Effector memory CD8-positive, alpha-beta T cell (primary cell): ENCODE measurements at places on chromosomes 3 and 15.
A peak's percentile ranks its signal among the peaks of the same experiment; 100 is the strongest.

DNA sequence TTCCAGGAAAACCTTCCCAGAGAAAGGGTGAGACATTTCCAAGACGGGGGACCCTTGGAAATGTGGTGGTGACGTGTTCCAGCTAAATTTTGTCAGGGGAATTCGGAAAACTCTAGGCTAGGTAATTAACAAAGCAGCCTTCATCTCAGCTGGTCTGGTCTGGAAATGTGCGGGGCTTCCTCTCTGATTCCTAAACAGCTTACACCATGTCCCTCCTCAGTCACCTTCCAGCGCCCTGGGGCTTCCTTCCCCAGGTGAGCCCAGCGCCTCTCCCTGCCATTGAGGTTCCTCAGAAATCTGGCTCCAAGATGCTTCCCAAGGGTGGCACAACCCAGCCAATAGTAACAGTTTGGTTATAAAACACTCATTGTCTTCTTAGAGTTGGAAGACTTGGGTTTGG is 571 bp downstream of the ACAD9 start:
- no peak for DNase-seq

DNA sequence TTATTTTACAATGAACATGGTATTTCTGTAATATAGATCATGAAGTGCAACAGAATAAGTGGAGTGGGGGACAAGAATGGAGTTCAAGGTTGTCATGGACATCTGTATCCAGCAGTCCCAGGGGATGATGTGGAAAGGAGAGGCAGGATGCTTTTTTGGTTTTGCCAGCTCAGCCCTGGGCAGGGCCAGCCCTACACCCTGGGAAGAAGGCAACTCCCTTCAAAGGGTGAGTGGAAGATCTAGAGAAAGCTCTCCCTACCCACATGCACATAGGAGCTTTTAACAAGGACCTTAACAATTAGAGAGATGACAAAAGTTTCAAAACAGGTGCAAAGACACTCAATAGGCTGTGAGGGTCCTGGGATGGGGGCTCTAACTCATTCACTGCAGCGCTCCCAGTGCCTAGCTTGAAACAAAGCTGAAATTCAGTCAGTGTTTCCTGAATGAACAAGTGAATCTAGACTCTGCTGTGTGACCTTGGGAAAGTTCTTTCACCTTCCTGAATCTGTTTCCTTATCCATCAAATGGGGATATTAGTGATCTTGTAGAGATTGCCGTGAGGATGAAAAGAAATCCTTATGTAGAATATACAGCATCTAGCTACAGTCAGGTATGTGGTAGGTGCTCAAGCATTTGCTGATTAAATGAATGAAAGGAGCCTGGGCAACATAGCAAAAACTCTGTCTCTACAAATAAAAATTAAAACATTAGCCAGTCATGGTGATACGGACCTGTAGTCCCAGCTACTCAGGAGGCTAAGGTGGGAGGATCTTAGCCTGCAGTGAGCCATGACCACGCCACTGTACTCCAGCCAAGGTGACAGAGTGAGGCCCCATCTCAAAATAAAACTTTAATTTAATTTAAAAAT is 14.3 kb downstream of the BHLHE40 start:
- no peak for DNase-seq

GRCh38 chr3:135867911-135868310 is 97.6 kb upstream of the PPP2R3A start:
- no peak for DNase-seq

GRCh38 chr3:60246361-60246760 is 1004.9 kb downstream of the FHIT start:
- no peak for DNase-seq

GRCh38 chr3:63967675-63968611 is 55.4 kb downstream of the PSMD6 start:
- DNase-seq: peak; percentile 18

- no peak for DNase-seq
These were observed 147.8 kb upstream of the MCTP2 start for GRCh38 chr15:94083467-94084052.

GRCh38 chr3:55615039-55615693 is 128.1 kb upstream of the WNT5A start:
- no peak for DNase-seq

DNA sequence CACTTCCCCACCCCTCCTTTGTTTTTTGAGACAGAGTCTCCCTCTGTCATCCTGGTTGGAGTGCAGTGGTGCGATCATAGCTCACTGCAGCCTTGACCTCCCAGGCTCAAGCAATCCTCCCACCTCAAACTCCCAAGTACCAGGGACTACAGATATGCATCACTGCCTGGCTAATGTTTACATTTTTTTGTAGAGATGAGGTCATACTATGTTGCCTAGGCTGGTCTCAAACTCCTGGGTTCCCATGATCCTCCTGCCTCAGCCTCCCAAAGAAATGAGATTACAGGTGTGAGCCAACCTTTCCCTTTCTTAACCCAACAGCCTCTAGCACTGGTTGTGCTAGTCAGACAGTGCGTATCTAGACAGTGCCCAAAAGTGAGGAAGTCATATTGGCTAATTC is 6.4 kb upstream of the GATM start:
- no peak for DNase-seq

DNA sequence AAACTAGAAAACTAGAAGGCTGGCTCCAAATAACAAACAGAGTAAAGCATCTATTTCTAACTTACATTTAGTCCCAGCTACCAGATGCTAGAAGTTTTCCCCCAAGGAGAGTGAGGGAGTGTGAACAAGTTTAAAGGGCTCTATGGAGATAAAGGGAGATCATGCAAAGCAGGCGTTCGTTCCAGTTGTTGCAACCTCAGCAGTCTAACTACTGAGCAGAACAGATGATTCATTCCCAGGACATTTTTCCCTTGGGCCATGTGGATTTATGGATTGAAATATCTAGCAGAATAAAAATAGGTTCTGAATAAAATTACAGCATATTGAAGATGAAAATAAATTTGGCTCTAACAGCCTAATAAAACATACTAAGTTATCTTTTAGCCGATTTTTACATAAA is 154.8 kb upstream of the TTC14 start:
- no peak for DNase-seq

- DNase-seq: no peak
These were observed 66.0 kb downstream of the TRIM69 start for GRCh38 chr15:44802336-44802735.

- DNase-seq: no peak
These were observed 52.8 kb downstream of the ATP8B4 start for GRCh38 chr15:50066202-50066601.

GRCh38 chr3:87145553-87145952 is 81.6 kb upstream of the CHMP2B start:
- DNase-seq: no peak

GRCh38 chr3:90069748-90070147 is 962.3 kb downstream of the EPHA3 start:
- DNase-seq: no peak

DNA sequence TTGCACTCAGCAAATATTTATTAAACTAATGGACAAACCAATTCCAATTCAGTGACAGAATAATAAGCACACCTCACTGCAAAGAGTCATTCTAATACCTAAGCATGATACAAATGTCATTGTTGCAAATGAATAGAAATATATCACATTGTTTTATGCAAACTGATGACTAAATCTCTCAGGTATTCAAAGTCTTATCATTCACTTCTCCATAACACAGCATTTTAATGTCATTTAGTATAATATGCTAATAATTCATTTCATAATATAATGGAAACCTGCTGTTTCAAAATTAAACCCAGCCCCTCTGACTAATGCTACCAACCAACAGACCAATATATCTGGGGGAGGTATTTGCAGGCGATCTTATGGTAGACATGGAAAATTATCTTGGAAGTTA is 71.8 kb downstream of the FGF7 start:
- no peak for DNase-seq

DNA sequence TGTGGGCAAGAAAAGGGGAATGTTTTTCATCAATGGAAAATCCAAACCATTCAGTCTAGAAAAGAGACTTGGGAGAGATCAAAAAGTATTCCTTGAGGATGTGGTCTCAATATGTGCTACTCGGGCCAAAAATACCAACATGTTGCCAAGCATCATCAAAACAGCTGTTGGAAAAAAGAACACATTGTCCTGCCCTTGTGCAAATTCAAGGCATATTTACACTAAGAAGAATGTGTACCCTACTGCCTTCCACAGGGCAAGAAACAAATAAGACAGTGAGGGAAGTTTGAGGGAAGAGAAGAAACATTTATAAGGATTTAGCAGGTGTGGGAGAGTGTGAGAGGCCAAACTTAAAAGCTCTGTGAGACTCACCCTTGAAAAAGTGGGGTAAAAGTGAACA is 252.1 kb downstream of the NTRK3 start:
- no peak for DNase-seq

GRCh38 chr15:36678308-36678707 is 98.9 kb downstream of the CDIN1 start:
- no peak for DNase-seq

GRCh38 chr15:69757186-69757585 is 304.6 kb downstream of the RPLP1 start:
- DNase-seq: no peak

GRCh38 chr15:47961401-47962090 is 159.2 kb upstream of the SLC24A5 start:
- DNase-seq: no peak

GRCh38 chr15:90159213-90159612 is 41.9 kb upstream of the SEMA4B start:
- DNase-seq: no peak

GRCh38 chr3:177133860-177134815 is 63.1 kb downstream of the TBL1XR1 start:
- DNase-seq: no peak

GRCh38 chr3:36792342-36792741 is 28.0 kb upstream of the DCLK3 start:
- DNase-seq: no peak

DNA sequence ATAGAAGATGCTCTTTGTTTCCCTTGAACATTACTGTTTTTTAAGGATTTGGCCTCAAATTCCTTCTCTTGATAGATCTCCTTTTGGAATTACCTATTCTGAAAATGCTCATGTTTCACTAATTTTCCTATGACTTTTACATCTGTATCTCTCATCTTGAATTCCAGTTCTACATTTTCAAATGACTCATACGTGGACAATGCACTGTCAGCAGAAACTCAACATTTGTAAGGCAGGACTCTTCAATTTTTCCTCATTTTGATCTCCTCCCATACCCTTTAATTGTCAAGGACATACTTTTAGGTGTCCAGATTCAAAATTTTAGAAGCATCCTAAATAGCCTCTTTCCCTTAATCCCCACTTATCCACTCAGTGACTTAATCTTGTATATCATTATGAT is 341.0 kb upstream of the RASGRP1 start:
- DNase-seq: no peak

- DNase-seq: peak; percentile 62
These were observed at the start of gene TYRO3 for GRCh38 chr15:41558400-41559238. Gene TYRO3 (plus strand): TSS chr15:41559212. CDS start chr15:41559258, 46 bp downstream.

DNA sequence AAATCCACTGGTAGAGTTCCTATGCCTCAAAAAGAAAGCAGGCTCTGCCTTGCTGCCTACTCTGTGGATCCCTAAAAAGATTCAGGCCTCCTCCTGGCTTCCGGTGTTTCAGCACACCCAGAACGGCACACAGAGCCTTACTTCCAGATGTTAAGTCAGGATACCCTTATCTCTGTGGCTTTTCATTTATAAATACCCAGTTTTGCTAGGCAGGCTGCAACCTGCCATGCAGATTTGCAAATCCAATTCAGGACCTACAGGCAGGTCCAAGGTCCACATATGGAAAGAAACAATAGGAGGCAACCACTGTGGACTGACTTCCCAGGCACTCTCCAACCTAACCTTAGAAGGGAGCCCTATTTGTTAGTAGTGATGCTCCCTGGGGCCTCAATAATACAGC is 30.7 kb downstream of the EFL1 start:
- no peak for DNase-seq

GRCh38 chr3:123346021-123346420 is 102.9 kb downstream of the ADCY5 start:
- no peak for DNase-seq

DNA sequence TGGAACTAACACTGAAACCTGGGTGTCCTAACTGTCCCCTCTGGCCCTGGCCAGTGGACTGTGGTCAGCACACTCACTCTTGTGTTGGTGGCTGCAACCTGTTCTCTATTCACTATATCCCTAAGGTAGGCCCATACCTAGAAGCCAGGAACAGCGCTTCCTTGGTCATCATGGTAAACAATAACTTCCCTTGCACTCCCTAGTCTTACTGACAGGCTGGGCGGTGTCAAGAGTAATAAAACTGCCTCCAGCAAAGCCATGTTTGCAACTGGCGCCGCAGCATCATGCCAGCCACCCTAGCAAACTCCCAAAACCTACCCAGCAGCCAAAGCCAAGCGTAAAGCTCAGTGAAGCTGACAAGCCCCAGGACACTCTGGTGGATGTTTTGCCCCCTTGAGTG is 63.1 kb upstream of the TSEN2 start:
- no peak for DNase-seq

GRCh38 chr3:134713671-134714070 is 62.8 kb upstream of the KY start:
- DNase-seq: no peak

- DNase-seq: no peak
These were observed 24.6 kb downstream of the MAPKBP1 start for GRCh38 chr15:41798607-41799487.

DNA sequence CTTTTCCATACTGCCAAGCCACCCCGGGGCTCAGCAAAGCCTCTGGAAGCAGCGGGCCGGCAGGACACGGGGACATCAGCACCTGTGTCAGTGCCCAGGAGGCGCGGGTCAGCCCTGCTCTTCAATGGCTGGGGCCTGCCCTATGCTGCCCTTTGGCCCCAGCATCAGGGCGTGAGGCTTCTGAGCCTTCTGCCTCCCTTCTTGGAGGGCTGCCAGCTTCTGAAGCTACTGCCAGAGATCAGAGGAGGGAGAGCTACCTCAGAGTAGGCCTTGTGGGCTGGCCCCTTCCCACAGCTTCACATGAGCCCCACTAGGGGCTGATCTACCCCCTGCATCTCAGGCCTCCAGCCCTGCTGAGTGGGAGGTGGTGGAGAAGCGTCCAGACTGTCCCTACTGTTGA is 13.0 kb upstream of the TMEM115 start:
- DNase-seq: no peak

- DNase-seq: no peak
These were observed 9.4 kb upstream of the KIF7 start for GRCh38 chr15:89664441-89665350.

DNA sequence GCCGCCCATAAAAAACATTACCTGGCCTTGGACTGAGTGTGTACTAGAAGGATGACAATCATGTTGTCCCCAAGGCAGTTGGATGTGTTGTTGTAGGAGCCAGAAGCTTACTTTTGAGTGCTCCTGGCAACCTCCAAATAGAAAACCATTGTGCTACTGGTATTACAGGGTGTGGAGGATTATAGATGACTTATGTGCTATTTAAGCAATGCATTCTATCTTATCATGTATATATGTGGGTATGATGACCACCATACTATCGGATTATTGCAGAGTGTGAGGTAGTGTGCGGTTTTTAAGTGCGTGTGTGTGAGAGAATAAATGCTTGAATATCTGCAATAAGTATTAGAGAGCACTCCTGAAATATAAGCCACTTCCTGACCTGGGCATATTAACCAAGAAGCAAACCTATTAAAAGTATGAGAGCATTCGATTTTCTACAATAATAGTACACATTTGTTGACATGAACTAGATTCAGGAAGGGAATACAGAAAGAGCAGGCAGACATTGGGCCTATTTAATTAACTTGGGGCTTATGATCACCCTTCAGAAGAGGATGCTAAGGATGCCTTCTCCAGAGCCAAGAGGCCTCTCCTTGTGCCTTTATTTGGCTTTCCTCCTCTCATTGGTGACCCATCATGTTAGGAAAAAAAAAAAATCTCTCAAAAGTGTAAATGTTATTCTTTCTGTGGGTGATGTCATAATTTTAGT is 11.7 kb upstream of the MBNL1 start:
- no peak for DNase-seq
